ENCODE measurements at places on chromosomes 4 and X. TPM values are rescaled to one million over a fixed set of nuclear protein-coding genes. Genes with fewer than 3 reads are reported as not detected.

MAGEC3 gene
- total RNA-seq, result not detected

XAGE1A gene
- not detected for total RNA-seq

UGT2B11 gene
- not detected for total RNA-seq

SMIM43 gene
- 0.85 TPM for total RNA-seq

CTAG2 gene
- total RNA-seq, result not detected

OR13H1 gene
- not detected for total RNA-seq

FRMPD3 gene
- total RNA-seq, result not detected
